SK-MEL-5 (cell line): ENCODE measurements at places on chromosomes 5 and 9. TPM values are rescaled to one million over a fixed set of nuclear protein-coding genes. Genes with fewer than 3 reads are reported as not detected.

TMC1 gene
- total RNA-seq, result 0.18 TPM in 1 of 2 replicates, not detected in the other

SLC9A3 gene
- 2.9 and 3.3 TPM in 2 replicates for total RNA-seq

FGF10 gene
- not detected in 2 replicates for total RNA-seq

DNA sequence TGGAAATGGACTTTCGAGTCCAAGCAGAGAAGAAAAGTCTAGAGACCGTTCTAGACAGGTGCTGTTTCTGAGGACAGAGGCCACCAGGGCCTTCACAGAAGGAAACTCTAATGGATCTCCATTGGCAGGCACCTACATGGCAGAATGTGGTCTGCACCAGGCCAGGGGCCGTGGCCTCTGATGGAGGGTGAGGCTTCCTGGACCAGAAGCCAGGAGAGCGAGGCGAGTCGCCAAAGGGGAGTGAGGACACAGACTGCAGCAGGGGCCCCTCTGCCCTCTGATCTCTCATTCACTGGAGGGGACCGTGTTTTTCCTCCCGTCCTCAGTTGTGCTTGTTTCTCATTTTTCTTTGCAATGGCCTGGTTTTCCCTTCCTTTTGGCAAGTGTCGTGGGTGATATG lies 41.1 kb downstream of the ALG2 start:
- no peak for DNase-seq

GRCh38 chr5:36985387-36985786 lies 108.8 kb downstream of the NIPBL start:
- DNase-seq, result no peak

DNA sequence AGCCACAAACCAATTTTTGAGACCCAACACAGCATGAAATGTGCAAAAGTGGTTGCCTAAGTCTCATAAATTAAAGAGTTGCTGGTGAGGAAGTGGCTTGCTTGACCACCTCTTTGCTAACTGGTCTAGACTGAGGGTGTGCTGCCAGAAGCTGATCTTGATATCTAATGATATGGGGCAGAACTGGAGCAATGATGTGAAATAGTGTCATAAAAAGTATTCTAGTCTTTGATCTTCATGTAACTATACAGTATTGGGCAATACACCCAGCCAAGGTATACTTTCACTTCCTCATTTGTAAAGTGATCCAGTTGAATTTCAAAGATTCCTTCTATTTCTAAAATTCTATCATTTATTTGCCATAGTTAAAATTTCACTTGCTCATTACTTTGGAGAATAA lies 5.9 kb upstream of the YTHDC2 start:
- no peak for DNase-seq

DNA sequence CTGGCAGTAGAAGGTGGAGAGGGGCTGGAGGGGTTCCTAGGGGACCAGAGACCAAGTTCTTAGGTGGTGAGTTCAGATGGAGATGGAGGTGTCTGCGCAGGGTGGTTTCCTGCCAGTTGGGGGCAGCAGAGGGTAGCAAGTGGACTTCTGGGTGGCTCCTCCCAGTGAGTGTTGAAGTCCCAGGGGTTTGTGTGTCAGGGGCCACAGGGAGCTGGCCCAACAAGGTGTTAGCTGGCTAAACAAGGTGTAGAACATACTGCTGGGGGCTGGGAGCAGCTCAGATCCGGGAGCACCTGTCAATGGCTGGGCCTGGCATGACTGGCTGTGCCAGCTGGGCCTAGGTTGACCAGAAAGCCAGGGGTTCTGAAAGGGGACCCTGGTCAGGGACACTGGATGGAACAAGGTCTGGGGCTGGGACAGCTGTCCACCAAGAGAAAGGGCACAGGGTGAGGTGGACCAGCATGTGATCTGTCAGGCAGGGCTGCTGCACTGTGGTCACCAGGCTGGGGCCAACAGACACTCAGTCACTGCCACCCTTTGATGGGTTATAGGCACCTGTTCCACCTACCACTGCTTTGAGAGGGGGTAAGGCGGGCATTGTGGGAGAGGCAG lies 35.6 kb downstream of the DAB2IP start:
- DNase-seq, result peak; percentile 77

- DNase-seq, result peak; percentile 87
Measured at GRCh38 chr9:114653556-114654159, 3.9 kb downstream of the TEX53 start.

- no peak for DNase-seq
Measured at GRCh38 chr9:135970128-135970815, 9.1 kb upstream of the UBAC1 start.

GRCh38 chr5:29005386-29005785 lies 1967.0 kb upstream of the CDH9 start:
- peak; percentile 81 for DNase-seq

DNA sequence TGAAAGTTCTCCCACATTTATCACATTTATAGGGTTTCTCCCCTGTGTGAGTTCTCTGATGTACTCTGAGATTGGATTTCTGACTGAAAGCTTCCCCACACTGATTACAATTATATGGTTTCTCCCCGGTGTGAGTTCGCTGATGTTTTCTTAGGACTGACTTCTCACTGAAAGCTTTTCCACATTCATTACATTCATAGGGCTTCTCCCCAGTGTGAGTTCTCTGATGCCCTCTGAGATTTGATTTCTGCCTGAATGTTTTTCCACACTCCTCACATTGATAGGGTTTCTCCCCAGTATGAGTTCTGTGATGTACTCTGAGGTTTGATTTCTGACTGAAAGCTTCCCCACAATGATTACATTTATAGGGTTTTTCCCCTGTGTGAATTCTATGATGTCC lies 36.3 kb downstream of the ZNF782 start:
- DNase-seq, result no peak
